GM19239 (cell line): ENCODE measurements at places on chromosomes 1 and 21.

GRCh38 chr1:116881879-116882520 lies 27.7 kb upstream of the PTGFRN start:
- no peak for DNase-seq

- DNase-seq: no peak
Observed at GRCh38 chr1:227315629-227316346, 2.5 kb downstream of the CDC42BPA start.

DNA sequence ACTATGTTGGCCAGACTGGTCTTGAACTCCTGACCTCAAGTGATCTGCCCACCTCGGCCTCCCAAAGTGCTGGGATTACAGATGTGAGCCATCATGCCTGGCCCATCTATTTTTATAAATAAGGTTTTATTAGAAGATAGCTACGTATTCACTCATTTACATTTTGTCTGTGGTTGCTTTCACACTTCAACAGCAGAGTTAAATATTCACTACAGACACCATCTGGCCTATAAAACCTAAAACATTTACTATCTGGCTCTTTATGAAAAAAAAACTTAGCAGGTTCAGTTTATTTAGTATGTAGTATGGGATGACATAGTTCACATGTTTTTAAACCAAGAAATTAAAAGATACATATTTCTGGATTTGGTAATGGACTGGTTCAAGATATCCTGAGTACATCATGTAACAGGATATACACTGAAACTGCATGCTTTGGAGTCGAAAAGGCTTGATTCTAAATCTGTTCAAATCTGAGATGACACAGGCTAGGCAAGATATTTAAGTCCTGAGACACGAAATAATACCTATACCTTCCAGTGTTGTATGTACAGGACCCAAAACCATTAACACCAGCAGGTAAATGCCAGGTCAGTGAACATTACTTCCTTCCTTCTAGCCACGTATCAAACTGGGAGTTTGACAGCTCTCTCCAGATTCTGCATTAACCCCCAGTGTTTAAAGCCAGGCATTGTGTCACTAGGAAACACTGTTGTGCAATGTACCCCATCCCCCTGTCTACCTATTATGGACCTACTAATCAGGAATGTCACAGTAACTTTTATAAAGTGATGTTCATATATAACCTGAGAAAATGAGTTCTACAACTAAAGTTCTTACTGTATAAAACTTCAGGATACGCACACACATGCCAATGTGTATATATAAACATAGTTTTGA lies 54.3 kb upstream of the SDC3 start:
- DNase-seq: no peak

GRCh38 chr21:31484219-31484618 lies 140.2 kb upstream of the TIAM1 start:
- no peak for DNase-seq

- DNase-seq: no peak
Observed at GRCh38 chr1:65197636-65198035, 49.6 kb downstream of the AK4 start.

DNA sequence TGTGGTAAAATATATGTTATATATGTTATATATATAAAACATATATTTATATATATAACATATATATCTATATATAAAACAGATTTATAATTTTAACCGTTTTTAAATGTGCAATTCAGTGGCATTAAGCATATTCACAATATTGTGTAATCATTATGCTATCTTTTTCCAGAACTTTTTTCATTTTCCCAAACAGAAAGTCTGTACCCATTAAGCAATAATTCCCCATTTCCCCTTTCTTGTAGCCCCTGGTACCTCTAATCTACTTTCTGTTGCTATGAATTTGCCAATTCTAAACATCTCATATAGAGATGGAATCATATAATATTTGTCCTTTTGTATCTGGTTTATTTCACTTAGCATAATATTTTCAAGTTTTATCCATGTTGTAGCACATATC lies 10.7 kb upstream of the ARHGEF11 start:
- no peak for DNase-seq

DNA sequence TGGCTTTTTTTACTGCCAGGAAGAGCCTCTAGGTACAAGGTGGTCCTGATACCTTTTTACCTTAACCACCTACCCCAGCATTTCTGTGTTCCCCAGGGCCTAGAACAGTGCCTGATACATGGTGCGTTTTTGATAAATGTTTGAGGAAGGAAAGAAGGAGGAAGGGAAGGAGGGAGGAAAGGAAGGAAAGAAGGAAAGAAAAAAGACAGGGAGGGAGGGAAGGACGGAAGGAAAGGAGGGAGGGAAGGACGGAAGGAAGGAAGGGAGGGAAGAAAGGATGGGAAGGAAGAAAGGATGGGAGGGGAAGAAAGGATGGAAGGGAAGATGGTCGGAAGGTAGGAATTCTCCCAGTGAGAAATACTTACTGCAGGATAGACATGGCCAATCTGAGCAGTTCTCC lies 12.0 kb upstream of the MAGOH start:
- DNase-seq: no peak

- no peak for DNase-seq
Observed at GRCh38 chr1:106926803-106927582, 129.5 kb upstream of the PRMT6 start.

GRCh38 chr21:35207322-35207721 lies 158.2 kb upstream of the RUNX1 start:
- no peak for DNase-seq

- DNase-seq: no peak
Observed at GRCh38 chr1:219966071-219966349, 37.7 kb upstream of the SLC30A10 start.
